Urinary bladder (tissue), 4 donors: ENCODE measurements at places on chromosomes 7 and 10.

GRCh38 chr10:80484243-80484642, 30.1 kb downstream of the TSPAN14 start:
- no peak for DNase-seq

- no peak for DNase-seq
Observed at GRCh38 chr7:155590215-155591018, 44.1 kb upstream of the CNPY1 start.

- no peak for DNase-seq
Observed at GRCh38 chr10:95236068-95236903, 42.2 kb downstream of the ACSM6 start.

GRCh38 chr7:127437837-127438236, 45.3 kb upstream of the ZNF800 start:
- no peak for DNase-seq

GRCh38 chr10:130812381-130813148, 499.0 kb downstream of the TCERG1L start:
- no peak for DNase-seq

DNA sequence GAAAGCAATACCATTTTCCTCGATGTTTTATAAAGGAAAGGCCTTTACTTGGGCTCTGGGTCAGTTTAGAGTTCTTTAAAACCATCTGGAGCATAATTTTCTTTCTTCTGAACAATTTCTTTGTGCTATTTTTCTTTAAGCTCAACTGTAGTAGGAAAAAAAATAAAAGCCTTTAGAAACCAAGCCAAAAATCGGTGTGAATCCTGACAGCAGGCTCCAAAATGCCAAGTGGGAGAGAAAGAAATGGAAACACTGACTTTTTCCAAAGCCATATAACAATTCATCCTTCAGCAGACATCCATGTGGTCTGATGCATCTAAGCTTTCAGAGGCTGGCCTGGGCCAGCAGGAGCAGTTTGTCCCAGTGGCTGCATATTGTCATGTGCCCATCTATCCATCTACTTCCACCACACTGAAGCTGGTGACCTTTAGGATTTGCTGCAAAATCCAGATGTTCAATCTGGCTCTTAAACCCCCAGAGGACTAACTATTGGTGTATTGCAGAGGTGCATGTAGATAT, 23.0 kb upstream of the ITPRID1 start:
- no peak for DNase-seq

GRCh38 chr7:132395361-132395760, 180.9 kb downstream of the PLXNA4 start:
- DNase-seq, result no peak

DNA sequence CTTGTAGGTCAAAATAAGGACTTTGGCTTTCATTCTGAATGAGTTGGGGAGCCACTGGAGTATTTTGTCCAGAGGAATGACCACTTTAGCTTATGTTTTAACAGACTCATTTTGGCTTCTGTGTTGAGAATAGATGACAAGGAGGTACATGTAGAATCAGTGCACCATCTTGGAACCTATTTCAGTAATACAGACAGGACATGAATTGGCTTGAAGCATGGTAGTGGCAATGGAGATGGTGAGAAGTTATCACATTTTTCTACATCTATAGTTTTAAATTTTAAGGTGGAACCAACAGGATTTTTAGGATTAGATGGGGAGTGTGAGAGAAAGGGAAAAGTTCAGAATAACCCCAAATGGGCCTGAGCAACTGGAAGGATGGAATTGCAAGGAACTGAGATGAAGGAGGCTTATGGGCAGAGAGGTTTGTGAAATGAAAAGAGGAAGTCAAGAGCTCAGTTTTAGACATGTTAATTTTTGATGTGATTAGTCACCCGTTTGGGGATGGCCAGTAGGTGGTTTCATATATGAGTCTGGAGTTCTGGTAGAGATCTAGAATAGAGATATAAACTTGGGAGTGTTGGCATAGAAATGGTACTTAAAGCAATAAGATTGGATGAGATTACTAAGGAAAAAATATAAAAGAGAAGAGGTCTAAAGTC, 89.2 kb upstream of the JAZF1 start:
- no peak for DNase-seq

DNA sequence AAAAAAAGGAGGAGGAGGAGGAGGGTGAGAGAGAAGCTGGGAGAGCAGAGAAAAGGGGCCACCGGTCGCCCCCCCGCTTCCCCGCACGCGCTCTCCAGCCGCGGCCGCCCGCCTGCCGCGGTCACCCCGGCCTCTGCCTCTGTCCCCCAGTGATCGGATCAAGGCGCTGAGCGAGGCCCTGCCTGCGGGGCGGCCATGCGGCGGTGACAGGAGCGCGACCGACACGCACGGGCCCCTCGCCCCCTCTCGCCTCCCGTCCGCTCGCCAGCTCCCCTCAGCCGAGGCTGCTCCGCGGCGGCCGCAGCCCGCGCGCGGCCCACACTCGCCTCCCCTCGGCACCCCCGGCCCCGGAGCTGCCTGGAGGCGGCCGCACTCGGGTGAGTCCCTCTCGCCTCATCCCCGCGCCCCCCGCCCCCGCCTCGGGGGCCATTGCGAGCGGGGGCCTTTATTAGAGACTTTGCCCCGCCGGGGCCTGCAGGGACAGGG, at the start of gene GTF2I:
GTF2I (plus strand) TSS at position 27 of the 486 bp plus-strand sequence. CDS start 31,411 bp downstream, outside the sequence.
- DNase-seq, result no peak
